ENCODE measurements at places on chromosomes 6 and 20.

DNA sequence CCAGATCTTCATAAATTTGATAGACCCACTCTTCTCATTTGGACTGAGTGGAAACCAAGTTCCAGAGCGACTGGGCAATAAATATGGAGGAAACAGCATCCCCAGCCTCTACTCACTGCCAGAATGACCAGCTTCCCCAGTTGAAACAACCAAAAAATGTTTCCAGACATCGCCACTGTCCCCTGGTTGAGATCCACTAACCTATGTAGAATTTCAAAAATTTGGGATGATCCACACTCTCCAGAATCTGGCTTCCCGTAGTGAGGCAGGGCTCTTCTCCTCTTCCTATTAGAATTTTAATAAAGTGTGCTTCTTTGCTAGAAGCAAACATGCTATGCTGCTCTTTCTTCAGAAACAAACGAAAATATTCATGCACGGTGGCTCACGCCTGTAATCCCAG is 287.0 kb upstream of the SUPT3H start:
- DNase-seq = no peak

DNA sequence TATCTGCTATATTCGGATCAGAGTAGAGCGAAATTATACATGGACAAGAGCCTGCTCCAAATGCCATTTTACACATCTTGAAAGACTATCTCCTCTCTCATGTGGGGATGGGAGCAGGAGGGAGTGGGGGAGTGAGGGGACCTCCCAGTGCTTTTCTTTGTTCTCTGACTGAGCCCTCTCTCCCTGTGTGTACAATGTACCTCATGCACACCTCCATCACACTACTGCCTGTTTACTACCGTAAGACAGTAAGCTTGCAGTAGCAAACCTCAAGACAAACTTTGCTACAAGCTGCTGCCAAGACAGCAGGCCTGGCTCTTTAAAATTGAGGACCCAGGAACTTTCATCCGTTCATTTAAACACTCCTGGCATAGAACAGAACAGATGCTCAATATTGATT is 7.2 kb downstream of the NHSL1 start:
- DNase-seq = no peak

GRCh38 chr6:119960456-119960855 is 610.9 kb upstream of the MAN1A1 start:
- DNase-seq = no peak

DNA sequence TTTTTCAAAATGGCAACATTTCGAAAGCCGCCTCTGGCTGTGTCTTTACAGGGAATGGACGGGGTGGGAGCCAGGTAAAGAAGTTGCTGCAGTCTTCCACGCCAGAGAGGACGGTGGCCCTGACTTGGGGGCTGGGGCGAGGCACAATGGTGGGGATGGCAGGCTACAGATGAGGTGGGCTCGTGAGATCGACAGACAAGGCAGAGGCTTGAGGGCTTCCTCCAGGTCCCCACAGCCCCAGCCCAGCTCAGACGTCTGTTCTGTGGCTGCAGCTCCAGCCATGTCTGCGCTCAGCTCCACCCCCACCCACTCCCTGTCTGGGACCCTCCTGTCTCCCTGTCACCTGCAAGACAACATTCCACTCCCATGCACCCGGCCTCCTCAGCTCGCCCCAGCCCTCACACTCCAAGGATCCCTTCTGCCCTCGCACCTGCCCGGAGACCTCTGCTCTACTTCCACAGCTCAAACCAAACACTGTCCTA is 7.4 kb upstream of the C20orf144 start:
- DNase-seq = no peak

- DNase-seq = no peak
Measured at GRCh38 chr20:17498641-17499040, 32.5 kb downstream of the BFSP1 start.

DNA sequence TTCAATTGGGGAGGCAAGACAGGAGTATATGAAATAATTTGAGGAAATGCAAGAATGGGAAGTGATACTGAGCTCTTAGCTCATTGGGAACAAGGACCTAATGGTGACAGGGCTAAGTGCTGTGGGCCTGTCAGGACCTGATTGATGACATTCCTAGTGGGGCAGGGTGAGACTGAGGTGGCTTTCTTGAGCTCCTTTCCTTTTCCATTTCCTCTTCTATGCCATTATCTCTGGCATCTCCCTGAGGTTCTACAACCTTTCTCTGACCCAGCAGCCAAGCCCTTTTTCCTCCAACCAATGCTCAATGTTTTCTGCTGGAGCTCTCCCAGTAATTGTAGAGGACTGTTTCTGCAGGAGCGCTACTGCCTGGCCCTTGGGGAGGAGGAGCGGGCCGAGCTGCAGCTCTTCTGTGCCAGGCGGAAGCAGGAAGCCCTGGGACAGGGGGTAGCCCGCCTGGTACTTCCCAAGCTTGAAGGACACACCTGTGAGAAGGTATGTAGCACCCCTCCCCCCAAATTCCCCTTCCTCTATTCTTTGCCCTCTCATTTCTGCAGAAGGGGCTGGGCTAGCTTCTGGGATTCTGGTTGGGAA is 2.8 kb upstream of the TOMM6 start:
- DNase-seq = no peak

GRCh38 chr20:46302106-46302505 is 6.2 kb downstream of the CDH22 start:
- DNase-seq = no peak

- DNase-seq = no peak
Measured at GRCh38 chr6:34587325-34587724, 31.2 kb upstream of the SPDEF start.

- DNase-seq = no peak
Measured at GRCh38 chr6:87826424-87826823, 124.4 kb upstream of the AKIRIN2 start.

- no peak for DNase-seq
Measured at GRCh38 chr6:161017766-161018564, 26.4 kb downstream of the MAP3K4 start.

GRCh38 chr20:62025394-62025793 is 40.3 kb downstream of the TAF4 start:
- no peak for DNase-seq

- no peak for DNase-seq
Measured at GRCh38 chr6:33113755-33114154, 38.0 kb downstream of the HLA-DPB1 start.

Measured in activated T-cell treated with anti-CD3 and anti-CD28 coated beads for 24 hours (primary cell).